ENCODE measurements at places on chromosomes 6 and 20. TPM values are rescaled to one million over a fixed set of nuclear protein-coding genes. Genes with fewer than 3 reads are reported as not detected.
A peak's percentile ranks its signal among the peaks of the same experiment; 100 is the strongest.

DNA sequence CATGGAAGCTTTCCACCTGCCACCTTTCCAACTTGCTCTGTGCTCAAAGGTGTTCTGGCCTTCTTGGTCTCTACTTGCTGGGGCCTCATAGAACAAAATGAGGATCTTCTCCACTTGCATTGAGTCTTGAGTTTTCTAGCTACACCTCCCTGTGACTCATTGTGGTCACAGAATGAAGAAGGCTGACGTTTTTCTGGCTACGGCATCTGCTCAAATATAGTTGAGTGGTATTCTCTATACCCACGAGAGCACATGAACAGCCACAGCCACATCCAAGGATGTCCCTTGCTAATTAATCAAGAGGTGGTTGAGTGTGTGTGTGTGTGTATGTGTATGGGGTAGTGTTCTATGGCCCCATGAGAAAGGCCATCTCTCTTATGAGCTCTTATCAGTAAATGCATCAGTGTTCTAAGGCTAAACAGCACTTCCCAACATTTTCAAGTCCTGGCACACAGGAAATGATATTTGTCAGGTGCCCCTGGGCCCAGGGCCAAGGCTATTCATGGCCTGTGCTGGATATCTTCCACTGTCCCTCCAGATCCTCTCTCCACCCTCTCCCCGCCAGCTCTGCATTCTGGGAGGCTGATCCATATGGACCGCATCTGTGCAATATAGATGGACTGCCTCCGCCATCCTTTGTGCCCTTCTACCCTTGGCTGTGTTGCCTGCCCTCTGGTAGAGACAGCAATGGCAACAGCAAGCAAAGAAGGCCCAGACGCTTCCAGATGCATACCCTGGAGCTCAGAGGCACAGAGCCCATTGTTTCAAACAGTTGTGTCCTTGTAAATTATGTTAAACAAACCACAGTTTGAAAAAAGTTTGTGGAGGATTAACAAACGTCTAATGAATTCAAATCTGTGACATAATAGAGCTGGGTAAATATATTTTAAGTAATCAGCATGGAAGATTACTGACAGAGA, 150.2 kb downstream of the LRFN2 start:
- DNase-seq: peak; percentile 0

GRCh38 chr6:149862922-149863697, 1.0 kb downstream of the LRP11 start:
- peak; percentile 73 for DNase-seq

GRCh38 chr6:14975471-14975817, 270.4 kb upstream of the JARID2 start:
- DNase-seq: peak; percentile 31

The UNC5CL gene
- 0.74 TPM for total RNA-seq

DNA sequence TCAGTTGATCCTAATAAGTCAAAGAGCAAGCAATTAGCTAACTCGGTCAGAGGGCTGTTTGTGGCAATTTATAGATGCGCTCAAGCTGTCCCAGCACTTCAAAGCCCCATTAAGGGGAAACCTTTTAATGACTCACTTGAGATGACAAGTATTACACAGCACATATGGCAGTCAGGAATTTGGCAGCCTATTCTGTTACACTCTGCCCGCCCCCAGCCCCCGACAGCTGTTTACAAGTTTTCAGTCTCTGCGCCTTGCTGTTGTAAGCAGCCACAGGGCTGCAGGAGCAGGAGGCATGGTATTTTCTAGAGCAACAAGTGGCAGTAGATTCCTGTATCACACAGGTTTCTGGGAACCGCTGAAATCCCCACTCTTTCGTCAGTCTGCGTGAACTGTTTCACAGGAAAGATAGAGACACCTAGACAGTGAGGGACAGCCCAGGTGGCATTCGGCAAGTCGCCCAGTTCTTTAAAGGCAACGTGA, 263.0 kb downstream of the FOXC1 start:
- DNase-seq: peak; percentile 25

DNA sequence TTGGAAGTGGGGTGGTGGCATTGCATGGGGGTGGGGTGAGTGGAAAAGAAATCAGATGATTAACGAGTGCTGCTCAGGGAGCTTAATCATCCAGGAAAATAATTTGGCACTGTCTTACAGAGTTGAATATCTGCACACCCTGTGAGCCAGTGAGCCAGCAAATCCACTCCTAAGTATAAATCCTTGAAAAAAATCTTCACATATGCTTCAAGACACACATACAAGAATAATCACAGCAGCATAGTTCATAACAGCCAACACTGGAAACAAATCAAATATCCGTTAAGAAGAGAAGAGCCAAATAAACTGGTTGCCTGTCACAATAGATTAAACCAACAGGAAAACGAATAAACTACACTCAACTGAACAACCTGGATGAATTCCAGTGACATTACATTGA, 62.8 kb downstream of the SAMD3 start:
- peak; percentile 34 for DNase-seq

The FOXF2 gene
- total RNA-seq: 0.25 TPM

DNA sequence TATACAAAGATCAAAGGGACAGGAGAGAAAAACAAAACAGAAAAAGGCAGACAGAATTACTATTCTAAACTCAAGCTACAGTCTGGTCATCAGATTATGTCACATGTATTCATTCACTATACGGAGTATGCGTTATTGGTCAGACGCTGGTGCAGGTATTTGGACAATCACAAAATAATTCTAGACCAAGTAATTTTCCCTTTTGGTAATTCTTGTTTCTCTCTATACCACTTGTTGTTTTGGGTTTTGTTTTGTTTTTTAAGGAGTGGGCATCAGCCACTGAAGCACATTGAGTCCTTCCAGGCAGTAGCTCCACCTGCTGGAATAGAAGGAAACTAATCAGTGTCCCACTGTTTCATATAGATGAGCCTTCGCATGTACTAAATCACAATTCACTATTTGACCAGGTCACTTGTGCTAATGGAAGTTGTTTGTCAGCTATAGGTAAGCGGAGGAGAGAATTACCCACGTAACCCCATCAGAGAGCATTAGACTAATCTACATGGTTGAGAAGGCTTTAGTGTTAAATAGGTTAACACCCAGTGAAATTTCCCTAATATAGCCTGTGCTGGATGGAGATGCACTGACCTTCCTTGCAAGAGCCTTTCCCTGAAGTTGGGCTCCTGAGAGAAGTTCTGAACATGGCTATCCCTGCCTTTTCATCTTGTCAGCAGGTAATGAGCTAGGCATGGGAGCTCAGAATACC, 77.9 kb downstream of the TNFAIP3 start:
- DNase-seq: peak; percentile 71

The PKIB gene
- total RNA-seq: 0.57 TPM

GRCh38 chr6:34908194-34908593, 19.1 kb downstream of the ANKS1A start:
- DNase-seq: no peak

GRCh38 chr6:154768280-154768679, 35.1 kb downstream of the SCAF8 start:
- no peak for DNase-seq

The PTPRK gene
- 27.1 TPM for total RNA-seq

- no peak for DNase-seq
Observed at GRCh38 chr20:19834783-19835182, 76.7 kb downstream of the RIN2 start.

DNA sequence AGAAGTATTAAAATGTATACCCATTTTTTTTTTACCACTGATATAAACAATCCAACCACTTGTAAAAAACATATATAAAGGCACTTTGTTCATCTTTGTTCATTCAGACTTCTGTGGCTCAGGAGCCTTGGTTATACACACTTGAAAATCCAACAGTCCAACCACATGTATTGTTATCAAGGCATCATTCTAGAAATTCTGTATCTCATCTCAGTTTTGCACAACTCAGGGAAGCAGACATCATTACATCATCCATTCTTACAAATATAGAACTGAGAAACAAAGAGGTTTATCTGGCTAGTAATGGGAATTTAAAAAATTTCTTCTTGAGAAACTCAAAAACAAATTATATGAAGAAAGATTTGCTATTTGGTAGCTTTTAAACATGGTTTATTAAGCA, 88.1 kb downstream of the HMGCLL1 start:
- peak; percentile 4 for DNase-seq

The OR2H1 gene
- not detected for total RNA-seq

- no peak for DNase-seq
Observed at GRCh38 chr6:147625946-147626345, 117.5 kb downstream of the SAMD5 start.

DNA sequence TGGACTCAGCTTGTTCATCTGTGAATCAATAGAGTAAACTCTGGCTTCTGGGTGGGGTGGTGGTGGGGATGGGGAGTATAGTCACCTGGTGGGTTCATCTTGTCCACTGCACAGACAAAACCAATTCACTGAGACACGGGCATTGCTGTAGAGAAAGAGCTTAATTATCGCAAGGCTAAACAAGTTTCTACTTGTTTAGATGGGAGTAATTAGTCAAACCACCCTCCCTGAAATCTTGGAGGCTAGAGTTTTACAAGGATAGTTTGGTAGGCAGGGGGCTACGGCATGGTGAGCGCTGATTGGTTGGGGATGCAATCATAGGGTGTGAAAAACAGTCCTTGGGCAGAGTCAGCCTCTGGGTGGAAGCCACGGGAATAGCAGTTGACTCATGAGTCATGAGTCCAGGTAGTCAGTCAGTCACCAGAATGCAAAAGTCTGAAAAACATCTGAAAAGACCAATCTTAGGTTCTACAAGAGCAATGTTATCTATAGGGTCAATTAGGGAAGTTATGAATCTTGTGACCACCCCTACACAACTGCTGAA, 77.8 kb downstream of the STMND1 start:
- DNase-seq: no peak

DNA sequence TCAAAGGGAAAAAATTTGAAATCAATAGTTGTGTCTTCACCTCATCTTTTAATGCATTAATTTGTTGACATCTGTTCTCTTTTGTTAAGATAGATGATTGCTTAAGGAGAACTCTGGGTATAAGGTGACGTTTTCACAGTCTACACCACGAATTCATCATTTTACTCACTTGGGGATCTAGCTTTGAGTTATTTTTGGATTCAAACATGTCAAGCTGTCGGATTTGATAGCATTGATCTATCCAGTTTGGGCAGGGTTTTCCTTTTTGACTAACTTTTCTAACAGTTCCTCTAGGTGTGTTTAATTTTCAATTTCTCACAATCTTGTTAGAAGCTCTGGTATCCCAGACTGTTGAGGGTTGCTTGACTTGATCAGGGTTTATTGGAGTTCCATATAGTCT, 49.6 kb downstream of the HECA start:
- no peak for DNase-seq

DNA sequence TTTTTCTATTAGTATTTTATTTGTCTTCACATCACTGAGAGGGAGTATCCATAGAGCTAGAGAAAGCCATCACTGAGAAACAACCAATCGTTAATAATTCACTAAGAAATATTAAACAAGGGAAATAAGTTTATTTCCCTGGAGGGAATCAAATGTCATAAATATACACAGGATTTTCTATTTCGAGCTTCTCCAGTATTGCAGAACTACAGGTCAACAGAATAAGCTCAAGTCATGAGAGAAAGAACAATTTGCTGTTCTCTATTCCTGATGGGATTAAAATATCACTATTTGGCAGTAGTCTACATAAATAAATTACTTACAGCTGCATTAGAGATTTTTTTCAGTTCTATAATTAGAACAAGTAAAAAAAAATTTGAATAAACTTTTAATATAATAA, 2.2 kb upstream of the FAM162B start:
- no peak for DNase-seq

All from fibroblast of the aortic adventitia (primary cell).